Lung (tissue), 17 donors: ENCODE measurements at places on chromosomes 5 and 9. TPM values are rescaled to one million over a fixed set of nuclear protein-coding genes. Genes with fewer than 3 reads are reported as not detected.
A peak's percentile ranks its signal among the peaks of the same experiment; 100 is the strongest.

GRCh38 chr9:15543047-15543813 is 9.6 kb upstream of the CCDC171 start:
- H3K36me3 ChIP-seq, result no peaks in the 10 kb centered on the region
- no peaks in the 10 kb centered on the region for H3K27me3 ChIP-seq
- H3K27ac ChIP-seq, result no peak overlapping the region

DNA sequence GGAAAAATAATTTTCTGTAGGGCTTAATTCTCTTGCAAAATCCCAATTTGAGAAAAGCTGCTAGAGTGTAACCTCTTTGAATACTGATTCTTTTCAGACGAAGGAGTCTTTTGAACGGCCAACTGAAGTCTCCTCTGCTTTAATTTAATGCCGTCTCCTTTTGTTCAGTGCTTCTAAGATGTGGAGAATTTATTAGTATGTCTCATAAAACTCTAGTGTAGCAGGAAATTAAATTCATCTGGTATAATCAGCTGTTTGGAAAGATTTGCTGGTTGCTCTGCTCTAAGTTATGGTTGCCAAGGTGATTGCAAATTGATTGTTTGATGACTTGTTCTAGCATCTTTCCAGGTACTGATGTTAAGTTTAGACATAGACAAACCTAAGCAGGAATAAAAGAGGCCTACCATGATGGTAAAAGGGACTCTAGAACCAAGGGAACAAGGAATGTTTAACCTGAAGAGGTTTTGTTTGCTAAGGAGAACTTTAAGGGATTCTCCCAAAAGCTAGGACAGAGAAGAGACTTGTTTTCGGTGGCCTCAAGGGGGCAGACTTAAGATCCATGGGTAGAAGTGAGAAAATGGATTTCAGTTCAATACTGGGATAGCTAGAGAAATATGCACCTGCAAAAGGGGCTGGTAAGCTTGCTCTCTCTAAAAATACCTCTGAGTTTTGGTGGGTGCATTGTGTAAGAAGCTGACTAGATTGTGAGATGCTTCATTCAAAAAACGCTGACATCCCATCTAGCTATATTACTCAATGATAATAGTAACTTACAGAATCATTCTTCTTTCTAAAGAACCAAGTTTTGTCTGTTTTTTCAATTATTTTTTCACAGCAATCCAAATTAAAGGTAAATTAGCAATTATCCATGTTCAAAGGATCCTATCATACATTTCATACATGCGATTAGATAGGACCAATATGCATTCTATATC is 5.7 kb upstream of the ADRB2 start:
- H3K4me1 ChIP-seq, result peaks cover 36% of the 10 kb centered on the region
- H3K27me3 ChIP-seq, result no peaks in the 10 kb centered on the region
- no peaks in the 10 kb centered on the region for H3K36me3 ChIP-seq
- H3K4me3 ChIP-seq, result no peak overlapping the region
- DNase-seq, result no peak
- H3K27ac ChIP-seq, result no peak overlapping the region

Gene PAEP
- total RNA-seq, result not detected

- H3K36me3 ChIP-seq, result no peaks in the 10 kb centered on the region
- H3K4me1 ChIP-seq, result no peaks in the 10 kb centered on the region
These were observed 377.7 kb upstream of the IRX4 start for GRCh38 chr5:2260211-2261003.

- H3K27ac ChIP-seq, result no peak overlapping the region
- H3K36me3 ChIP-seq, result no peaks in the 10 kb centered on the region
- no peak overlapping the region for H3K4me3 ChIP-seq
- H3K27me3 ChIP-seq, result no peaks in the 10 kb centered on the region
- no peak for DNase-seq
These were observed 12.6 kb upstream of the SEMA5A start for GRCh38 chr5:9558319-9558965.

DNA sequence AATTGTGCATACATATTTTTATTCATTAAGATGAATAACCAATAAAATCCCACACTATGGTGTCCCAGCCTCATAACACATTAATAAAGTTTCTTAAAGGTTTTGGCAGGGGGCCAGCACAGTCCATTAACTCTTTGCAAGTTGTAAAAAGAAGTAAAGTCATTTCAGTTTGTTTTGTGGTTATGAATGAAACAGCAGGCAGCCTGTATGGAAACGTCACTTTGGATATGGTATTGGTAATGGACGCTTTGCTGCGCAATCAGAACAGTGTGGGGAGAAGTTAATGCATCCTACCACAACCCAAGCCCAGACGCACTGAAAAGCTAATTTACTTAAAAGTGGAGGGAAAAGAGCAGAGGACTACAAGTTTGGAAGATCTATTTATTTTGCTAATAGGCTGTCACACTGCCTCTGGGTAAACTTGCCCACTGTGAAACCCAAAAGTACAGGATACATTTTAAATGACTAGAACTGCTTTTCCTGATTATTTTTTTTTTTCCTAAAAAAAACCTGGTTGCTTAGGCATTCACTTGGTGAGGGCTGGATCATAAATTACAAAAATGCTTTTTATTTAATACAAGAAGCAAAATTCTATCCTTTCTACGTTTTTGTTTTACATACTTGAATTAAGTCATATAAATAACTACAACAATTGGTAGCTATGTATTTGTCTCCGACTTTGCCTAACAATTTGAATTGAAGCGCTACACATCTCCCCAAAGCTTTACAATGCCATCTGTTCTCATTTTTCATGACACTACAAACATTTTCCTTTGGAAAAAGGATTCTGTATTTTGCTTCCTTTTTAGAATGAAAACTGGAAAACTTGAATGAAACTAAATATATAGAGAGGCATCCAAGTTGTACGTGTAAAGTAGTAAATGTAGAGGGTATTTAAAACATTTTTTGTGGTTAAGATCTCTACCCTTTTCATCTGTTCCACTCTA is 104.3 kb downstream of the NFIB start:
- no peak overlapping the region for H3K27ac ChIP-seq
- H3K27me3 ChIP-seq, result no peaks in the 10 kb centered on the region
- H3K4me1 ChIP-seq, result peaks cover 25% of the 10 kb centered on the region
- H3K4me3 ChIP-seq, result no peak overlapping the region
- H3K36me3 ChIP-seq, result peaks cover 6% of the 10 kb centered on the region

Gene ADGRD2
- total RNA-seq, result not detected

DNA sequence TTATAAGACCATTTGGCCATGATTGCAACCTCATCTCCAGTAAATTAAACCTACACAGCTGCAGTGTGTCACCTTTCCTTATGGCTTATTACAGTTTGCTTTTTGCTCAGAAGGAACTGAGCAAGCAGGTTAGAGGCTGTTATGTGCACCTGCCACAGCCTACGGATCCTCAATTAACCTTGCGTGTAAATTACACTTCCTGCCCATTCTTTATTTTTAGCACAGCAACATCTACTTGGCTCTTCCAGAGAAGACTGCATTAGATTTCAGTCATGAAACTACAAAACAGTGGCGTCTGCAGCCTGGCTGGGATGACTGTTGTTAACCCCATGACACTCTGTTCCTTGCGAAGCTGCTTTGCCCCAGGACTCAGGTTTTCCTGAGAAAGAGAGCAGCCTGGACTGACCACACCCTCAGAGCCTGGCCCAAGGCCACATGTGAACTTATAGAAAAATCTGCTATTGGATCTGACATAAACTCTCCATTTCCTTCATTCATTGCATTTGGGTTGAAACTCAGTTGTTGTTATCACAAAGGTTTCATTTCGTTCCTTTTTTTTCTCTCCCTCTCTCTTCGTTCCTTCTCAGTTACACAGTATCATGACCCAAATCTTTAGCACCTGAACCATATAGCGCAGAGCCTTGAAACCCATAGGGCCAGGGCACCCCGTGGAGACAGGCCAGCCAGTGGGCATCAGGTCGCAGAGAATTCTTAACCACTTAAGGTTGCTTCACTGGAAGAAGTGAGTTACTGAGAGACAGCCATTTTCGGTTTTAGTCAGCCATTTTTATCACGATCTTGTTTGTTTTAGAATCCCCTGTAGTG is 138.6 kb downstream of the PALM2AKAP2 start:
- H3K27ac ChIP-seq, result peak overlapping the region; percentile 58
- DNase-seq, result no peak
- peaks cover 13% of the 10 kb centered on the region for H3K4me1 ChIP-seq
- no peak overlapping the region for H3K4me3 ChIP-seq

DNA sequence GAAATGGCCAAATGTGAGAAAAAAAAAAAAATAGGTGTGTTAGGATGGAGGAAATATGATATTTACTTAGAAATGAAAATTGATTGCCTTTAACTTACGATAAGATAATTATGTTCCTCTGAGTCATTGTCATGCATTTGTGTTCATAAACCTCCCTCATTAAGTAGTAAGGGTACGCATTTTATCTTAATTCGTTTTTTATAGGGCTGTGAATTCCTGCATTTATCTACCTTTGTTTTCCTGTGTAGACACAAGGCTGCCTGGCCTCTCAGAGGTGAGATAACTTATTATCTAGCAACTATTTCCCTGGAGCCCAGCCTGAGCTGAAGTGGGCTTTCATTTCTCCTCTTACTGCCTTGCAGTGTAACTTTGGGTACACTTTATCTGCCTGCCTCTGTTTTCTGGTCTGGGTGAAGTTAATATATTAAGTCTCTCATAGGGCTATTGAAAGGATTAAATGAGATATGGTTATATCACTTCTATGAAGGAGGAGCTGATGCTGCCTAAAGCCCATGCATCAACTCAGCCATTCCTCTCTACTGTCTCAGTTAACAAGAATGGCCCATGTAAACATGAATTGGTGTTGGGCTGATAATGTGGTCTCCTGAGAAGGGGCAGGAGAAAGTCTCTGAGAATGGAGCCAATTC is 103.8 kb upstream of the KLF4 start:
- H3K36me3 ChIP-seq, result no peaks in the 10 kb centered on the region
- no peak overlapping the region for H3K27ac ChIP-seq
- no peak for DNase-seq
- peaks cover under 1% of the 10 kb centered on the region for H3K4me1 ChIP-seq

- H3K27me3 ChIP-seq, result no peaks in the 10 kb centered on the region
- no peaks in the 10 kb centered on the region for H3K4me1 ChIP-seq
- no peak overlapping the region for H3K27ac ChIP-seq
- H3K36me3 ChIP-seq, result peaks cover 3% of the 10 kb centered on the region
These were observed 111.1 kb downstream of the WDR70 start for GRCh38 chr5:37490120-37490810.

Gene SLC6A3
- total RNA-seq, result 0.85 TPM

Gene CDC25C
- 0.25 TPM for total RNA-seq

Gene NFIB
- total RNA-seq, result 89.2 TPM

Gene HSDL2
- total RNA-seq, result 31.4 TPM

- DNase-seq, result no peak
- H3K27ac ChIP-seq, result no peak overlapping the region
- H3K4me1 ChIP-seq, result no peaks in the 10 kb centered on the region
These were observed 772.7 kb downstream of the SEMA5A start for GRCh38 chr5:8773046-8773615.

DNA sequence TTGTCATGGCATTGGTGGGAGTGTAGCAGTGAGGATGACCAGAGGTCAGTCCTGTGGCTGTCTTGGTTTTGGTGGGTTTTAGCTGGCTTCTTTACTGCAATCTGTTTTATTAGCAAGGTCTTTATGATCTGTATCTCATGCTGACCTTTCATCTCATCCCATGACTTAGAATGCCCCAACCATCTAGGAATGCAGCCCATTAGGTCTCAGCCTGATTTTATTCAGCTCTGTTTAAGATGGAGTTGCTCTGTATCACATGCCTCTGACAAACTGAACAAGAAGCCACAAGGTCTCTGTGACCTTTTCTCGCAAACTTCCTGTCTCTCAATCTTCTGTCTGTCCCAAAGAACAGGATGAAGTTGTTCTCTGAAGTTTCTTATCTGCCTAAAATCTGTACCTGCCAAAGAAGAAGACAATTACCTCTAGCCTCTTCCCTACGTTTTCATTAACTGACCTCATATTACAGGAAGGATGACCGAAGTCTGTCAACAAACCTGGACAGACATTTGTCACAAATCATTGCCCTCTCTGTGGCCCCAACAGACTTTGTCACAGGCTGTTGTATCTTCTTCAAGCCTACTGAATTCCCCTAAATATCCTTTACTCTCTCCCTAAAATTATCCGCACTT is 284.2 kb upstream of the SEMA6A start:
- no peaks in the 10 kb centered on the region for H3K4me1 ChIP-seq
- DNase-seq, result no peak
- H3K4me3 ChIP-seq, result no peak overlapping the region
- H3K27ac ChIP-seq, result no peak overlapping the region

Gene EDIL3
- total RNA-seq, result 12.6 TPM

Gene STC2
- 6.6 TPM for total RNA-seq

Gene ENC1
- 26.4 TPM for total RNA-seq

GRCh38 chr9:21958833-21959232 is 35.4 kb downstream of the CDKN2A start:
- DNase-seq, result no peak
- H3K36me3 ChIP-seq, result no peaks in the 10 kb centered on the region
- no peak overlapping the region for H3K4me3 ChIP-seq
- H3K27me3 ChIP-seq, result no peaks in the 10 kb centered on the region
- no peak overlapping the region for H3K27ac ChIP-seq

DNA sequence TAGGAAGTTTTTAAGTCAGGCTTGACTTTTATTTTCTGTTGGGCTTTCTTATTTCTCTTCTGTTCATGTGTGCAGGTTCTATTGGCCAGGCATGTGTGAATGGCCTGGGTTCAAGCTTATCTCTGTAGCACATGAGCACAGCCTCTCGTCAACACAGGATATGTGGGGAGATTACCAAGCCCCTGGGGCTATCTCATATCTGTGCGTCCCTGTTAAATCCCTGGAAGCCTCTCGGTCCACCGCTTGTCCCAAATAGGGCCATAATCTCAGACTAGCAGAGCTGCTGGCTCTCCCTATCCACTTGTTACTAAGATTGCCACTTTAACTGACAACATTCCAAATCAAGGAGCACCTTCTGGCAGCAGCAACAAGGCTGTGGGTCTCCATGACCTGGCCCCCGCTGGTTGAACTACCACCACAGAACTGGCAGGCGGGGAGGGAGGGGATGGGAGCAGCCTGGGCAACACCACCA is 28.4 kb upstream of the EBF1 start:
- no peaks in the 10 kb centered on the region for H3K27me3 ChIP-seq
- H3K4me1 ChIP-seq, result no peaks in the 10 kb centered on the region
- H3K27ac ChIP-seq, result no peak overlapping the region
- no peak overlapping the region for H3K4me3 ChIP-seq
- H3K36me3 ChIP-seq, result no peaks in the 10 kb centered on the region

Gene LCP2
- total RNA-seq, result 39.1 TPM

- peaks cover 17% of the 10 kb centered on the region for H3K4me1 ChIP-seq
- DNase-seq, result no peak
- H3K36me3 ChIP-seq, result peaks cover 2% of the 10 kb centered on the region
- no peak overlapping the region for H3K27ac ChIP-seq
- H3K27me3 ChIP-seq, result no peaks in the 10 kb centered on the region
These were observed 6.5 kb downstream of the TRAF1 start for GRCh38 chr9:120919843-120920805.

Gene SPINK7
- not detected for total RNA-seq

Gene CBY3
- total RNA-seq, result not detected

Gene CCL27
- total RNA-seq, result 0.55 TPM

Gene NKD2
- 9.9 TPM for total RNA-seq

DNA sequence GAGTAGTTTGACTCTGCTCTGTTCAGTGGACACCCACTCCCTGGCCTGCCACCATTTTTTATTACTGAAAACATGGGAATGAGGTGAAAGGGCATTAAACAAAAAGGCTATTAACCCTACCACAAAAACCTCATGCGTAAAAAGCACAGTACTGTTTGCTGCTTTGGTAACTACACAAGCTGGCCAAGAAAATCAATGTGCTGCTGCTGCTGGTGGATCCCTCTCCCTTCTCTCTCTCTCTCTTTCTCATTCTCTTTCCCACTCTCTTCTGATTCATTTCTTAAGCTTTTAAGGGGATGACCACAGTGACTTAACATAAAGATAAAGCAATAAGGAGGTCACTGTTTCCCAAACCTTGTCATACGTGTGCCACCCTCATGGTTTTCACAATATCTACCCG is 183.2 kb upstream of the TBC1D2 start:
- no peaks in the 10 kb centered on the region for H3K36me3 ChIP-seq
- DNase-seq, result no peak
- H3K4me1 ChIP-seq, result no peaks in the 10 kb centered on the region
- peaks cover 2% of the 10 kb centered on the region for H3K27me3 ChIP-seq
